ENCODE measurements at places on chromosomes 11 and 22.

GRCh38 chr22:28043266-28043665 lies 124.2 kb upstream of the PITPNB start:
- DNase-seq, result no peak

GRCh38 chr11:64608636-64609035 lies 17.6 kb downstream of the SLC22A12 start:
- DNase-seq, result no peak

DNA sequence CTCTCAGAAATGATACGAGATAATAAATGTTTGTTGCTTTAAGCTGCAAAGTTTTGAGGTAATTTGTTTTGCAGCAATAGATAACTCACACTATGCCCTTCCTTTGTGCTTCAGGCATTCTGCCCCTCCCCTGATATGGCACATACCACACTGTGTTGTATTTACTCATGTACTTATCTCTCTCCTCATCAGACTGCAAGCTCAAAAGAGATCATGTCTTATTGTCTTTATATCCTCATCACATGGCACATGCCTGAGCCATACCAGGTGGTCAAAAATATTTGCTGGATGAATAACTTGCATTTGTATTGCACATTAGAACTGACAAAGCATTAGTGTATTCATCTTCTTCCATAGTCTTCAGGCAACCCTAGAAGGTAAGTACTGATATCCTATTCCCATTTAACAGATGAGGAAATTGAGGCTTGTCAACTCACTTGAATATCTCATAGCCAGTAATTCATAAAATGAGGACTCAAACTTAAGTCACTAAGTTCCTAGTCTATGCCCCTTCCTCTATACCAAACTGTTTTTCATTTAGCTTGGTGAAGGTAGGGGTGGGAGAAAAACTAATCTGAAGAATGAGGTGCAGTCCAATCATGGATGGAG lies 83.9 kb upstream of the EED start:
- no peak for DNase-seq

DNA sequence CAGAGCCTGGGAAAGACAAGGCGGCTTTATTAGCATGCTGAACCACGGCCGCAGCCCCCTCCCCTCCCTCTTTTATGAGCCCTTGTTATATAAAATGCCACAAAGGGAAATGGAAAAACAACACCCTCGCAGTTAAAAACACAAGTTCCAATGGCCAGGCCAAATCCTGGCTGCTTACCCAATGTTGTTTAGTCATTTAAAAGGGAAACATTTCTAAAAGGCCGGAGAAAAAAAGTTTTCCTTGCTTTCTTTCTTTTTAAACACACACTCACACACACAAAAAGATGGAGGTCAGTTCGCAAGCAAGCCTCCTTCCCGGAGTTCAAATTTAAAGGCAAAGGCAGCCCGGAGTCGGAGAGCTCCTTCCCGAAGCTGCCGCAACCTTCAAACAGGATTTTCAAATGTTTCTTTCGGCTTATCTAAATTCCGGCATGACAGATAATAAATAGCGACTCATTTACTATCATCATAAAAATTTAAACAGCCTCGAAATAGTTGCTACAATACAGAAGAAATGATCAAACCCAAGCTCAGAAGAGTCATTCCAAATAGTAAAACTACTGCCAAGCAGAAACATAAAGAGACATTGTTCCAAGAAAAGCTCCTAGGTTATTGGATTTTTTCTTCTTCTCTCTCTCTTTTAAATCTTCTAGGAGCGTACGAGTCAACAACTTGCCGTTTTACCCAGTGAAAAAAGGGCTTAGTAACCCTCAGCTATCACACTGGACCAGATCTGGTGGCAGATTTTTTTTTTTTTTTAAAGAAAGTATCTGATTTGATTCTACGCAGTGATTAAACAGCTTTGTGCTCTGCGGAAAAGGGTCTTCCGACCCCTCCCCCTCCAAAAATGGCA lies 3.5 kb downstream of the PHF21B start:
- no peak for DNase-seq

DNA sequence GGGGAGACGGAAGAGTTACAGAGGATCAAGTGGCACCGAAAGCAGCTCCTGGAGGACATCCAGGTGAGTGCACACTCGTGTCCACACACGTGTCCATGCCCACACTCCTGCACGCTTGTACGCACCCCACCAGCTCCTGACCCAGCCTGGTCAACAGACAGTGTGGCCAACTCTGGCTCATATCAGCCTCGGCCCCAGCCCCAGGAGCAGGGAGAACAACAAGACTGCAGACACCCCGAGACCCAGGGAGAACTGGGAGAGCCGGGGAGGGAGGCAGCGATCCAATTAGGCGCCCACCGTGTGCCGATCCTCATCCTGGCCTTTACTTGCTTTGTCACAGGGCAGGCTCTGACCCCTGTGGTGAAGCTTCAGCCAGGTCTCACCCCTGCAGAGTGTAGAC lies 10.3 kb downstream of the CYTH4 start:
- no peak for DNase-seq

DNA sequence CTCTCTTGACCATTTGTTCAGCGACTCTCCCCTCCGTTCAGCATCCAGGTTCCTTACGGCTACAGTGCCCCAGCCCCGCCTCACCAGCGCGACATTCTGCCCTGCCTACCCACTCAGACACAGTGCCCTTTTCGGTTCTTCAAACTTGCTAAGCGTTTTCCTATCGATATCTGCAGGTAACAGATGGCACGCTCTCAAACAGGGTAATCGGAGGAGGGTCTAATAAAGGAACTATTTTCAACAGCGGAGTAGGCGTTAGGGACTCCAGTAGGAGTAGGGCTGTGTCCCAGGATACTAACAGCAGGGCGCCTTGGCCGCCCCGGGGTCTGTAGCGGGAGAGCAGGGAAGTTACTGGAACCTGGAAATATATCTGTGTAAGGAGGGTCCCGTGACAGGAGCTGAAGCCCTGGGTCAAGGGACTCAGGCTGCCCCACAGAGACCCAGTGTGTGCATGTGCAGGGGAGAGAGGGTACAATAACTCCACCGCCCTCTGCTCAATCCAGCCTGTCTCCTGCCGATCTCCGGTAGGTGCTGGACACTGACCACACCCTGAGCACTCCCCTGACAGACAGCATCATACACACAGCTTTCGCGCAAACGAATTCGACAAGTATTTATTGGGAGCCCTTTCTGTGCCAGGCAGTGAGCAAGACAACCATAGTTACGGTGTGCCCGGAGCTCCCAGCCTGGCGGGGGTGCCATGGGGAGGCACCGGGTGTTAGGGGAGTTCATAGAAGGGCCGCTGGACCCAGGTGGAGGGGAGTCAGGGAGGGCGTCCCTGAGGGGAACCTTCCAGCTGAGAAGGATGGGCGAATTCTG lies 2.1 kb downstream of the KLHL35 start:
- DNase-seq, result no peak

DNA sequence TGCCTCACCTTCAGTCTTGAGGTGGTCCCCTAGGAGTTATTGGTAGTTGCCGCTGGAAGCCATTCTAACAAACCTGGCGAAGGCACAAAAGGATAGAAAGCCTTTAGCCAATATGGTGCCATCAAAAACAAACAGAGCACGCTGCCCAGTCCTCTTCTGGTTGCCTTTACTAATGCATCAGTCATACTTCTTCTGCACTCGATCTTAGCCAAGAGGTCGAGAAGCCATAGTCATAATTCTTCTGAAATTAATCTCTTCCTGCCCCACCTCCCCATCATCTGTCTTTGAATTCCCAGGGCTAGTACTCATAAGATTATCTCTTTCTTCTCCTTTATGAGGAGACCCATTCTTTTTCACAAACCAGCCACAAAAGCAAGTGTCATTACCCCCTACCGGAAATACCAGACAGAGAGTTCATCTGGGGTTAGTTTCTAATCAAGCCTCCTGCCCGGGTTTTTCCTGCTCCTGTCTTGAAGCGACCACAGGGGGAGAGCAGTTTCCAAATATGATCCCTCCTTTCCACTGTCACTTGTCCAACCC lies 21.4 kb upstream of the EHF start:
- no peak for DNase-seq

DNA sequence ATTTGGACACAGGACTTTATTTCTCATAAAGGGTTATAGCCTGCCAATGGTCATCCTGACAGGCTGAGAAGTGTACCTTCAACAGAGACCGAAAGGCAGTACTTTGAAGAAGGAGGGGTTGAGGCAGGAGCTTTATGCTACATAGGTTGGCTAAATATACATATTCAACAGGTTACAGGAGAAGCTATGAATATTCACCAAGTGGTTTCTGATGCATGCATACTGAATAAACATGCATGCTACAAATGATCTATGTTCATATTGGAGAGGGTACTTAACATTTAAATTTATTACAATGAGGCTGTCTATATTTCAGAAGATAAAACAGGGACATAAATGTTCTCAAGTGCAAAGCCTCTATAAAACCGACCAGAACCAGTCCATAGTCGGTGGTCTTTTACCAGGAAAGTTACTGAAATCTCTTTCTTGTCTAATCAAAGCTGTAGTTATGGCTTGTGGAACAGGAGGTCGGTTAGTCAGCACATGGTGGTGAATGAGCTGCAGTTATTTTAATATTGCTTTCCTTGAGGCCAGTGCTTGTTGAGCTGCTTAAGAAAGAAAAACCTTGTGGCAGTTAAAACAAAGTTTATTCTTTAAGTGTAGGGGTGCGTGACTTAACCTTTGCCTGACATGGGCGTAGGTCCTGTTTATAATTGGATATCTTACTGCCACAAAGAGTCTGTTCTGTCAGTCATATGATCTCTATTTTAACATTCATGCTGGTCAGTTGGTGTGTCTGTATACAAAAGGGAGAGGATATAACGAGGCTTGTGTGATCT lies 19.5 kb downstream of the CNTF start:
- no peak for DNase-seq

DNA sequence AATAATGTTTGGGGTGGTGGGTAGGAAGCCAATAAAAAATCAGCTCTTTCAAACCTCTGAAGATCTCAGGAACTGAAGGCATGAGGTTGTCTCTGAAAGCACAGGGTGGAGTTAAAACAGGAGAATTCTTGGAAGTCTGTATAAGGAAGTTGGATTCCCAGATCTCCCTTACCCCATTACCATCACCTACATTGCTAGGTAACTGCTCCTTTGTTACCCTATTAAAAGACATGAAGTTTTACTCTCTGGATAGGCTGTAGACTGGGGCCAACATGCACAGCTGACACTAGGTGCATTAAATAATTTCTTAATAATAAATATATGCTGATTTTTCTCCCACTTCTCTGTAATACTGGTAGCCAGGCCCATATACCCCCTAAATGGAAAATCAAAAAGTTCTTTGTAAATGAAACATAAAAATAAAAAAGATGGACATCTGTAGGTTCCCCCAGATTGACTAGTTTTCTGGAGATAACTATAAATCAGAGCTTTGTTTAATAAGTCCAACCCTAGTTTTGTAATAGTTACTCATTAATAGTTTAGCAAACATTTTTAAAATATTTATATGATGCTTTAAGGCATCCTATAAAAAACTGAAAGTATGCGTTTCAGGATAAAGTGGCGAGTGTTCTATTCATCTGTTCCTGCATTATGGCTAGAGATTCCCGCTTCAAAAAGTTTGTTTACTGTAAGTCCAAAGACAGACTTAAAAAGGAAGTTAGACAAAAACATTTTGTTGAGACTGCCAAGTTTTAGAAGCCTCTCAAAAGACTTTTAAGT lies 63.8 kb downstream of the KIF18A start:
- no peak for DNase-seq

GRCh38 chr11:126465573-126466188 lies 110.2 kb downstream of the ST3GAL4 start:
- peak; percentile 26 for DNase-seq

GRCh38 chr11:81080476-81080875 lies 1639.6 kb upstream of the TENM4 start:
- DNase-seq, result no peak

GRCh38 chr11:120420572-120420971 lies 84.4 kb downstream of the ARHGEF12 start:
- no peak for DNase-seq

GRCh38 chr22:48057116-48057835 lies 1294.8 kb downstream of the TBC1D22A start:
- no peak for DNase-seq

- no peak for DNase-seq
Measured at GRCh38 chr11:55826919-55827318, at the start of gene OR5L2. Gene OR5L2, plus strand, starts transcription at chr11:55827219. Its CDS starts 0 bp downstream, at chr11:55827219.

DNA sequence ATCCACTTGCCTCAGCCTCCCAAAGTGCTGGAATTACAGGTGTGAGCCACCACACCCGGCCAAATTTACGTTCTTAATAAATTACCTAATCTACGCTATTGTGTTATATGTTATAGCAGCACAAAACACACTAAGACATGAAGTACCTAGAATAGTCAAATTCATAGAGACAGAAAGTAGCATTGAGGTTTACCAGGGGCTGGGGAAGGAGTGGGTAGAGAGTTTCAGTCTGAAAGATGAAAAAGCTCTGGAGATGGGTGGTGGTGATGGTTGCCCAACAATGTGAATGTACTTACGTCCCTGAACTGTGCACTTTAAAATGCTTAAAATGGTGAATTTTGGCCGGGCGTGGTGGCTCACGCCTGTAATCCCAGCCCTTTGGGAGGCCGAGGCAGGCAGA lies 65.7 kb upstream of the NUP50 start:
- no peak for DNase-seq

DNA sequence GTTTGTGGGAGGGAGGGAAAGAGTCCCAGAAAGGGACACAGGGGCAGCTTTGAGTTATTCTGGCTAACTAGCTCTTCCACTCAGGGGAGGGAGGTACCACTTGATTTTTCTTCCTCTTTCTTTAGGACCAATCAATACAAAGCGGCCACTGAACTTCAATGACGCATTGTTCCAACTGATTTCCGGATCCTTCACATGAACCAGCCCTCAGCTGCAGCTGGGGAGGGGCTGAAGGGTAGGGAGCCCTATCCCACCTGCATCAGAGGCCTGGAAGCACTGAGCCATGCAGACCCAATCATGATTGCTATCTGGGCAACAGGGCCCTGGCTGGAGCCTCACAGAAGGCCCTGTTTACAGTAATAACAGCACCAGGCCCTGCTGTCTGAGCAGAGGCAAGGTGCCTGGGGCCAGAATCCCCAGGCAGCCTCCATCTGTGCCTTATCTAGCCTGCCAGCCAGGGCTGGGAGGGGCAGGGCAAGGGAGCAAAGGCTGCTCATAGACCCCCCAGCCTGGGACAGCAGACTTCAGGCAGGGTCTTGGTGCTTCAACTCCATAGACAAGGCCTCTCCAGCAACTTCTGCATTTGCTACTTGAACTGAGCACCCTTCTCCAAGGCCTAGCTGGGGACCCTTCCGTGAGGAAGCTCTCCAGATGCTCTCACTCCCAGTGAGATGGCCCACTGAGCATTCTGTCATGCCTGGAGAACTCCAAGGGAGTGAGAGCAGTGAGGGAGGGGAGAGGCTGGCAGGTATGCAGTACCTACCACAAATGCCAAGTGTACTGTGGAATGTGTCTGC lies 22.5 kb downstream of the CLPB start:
- DNase-seq, result no peak

Measured in activated naive CD8-positive, alpha-beta T cell treated with anti-CD3 and anti-CD28 coated beads, Interleukin-2, amount 50 U/mL, for 24 hours (primary cell).